Left renal cortex interstitium (tissue), 4 donors: ENCODE measurements at places on chromosomes 1 and 21. TPM values are rescaled to one million over a fixed set of nuclear protein-coding genes. Genes with fewer than 3 reads are reported as not detected.

Gene VHLL
- polyA plus RNA-seq, result not detected

GRCh38 chr1:203044546-203045250 lies 18.4 kb downstream of the PPFIA4 start:
- DNase-seq, result no peak

DNA sequence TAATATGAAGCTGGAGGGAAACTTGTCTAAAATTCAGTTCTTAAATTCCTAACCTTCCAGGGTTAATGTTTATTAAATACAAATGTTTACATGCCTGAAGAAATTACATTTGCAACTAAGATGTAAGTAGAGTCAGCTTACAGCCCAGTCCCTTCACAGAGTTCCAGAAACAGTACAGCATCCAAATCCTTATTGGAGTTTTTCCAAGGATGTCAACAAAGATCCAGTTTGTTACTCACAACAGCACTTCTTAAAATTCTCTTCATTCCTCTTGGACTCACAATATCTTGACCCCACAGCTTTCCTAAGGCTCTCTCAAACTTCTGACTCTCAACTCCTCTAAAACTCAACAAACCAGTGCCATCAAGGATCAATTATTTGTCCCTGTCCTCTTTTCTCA lies 50.1 kb upstream of the RWDD3 start:
- DNase-seq, result no peak

DNA sequence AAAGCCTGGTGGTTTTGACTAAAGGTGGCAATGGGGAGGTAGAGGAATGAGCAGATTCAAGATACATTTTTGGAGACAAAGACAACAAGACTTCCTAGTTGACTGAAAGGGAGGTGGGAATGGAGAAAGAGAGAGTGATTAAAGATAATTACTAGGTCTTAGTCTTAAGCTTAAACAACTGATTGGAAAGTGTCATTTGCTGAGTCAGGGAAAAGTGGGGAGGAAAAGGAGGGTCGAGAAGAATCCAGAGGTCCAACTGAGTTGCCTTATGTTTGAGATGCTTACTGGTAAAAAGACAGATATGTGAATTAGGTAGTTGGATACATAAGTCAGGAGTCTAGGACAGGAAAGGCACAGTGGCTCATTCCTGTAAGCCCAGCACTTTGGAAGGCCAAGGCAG lies 179.3 kb downstream of the RGS7 start:
- no peak for DNase-seq

DNA sequence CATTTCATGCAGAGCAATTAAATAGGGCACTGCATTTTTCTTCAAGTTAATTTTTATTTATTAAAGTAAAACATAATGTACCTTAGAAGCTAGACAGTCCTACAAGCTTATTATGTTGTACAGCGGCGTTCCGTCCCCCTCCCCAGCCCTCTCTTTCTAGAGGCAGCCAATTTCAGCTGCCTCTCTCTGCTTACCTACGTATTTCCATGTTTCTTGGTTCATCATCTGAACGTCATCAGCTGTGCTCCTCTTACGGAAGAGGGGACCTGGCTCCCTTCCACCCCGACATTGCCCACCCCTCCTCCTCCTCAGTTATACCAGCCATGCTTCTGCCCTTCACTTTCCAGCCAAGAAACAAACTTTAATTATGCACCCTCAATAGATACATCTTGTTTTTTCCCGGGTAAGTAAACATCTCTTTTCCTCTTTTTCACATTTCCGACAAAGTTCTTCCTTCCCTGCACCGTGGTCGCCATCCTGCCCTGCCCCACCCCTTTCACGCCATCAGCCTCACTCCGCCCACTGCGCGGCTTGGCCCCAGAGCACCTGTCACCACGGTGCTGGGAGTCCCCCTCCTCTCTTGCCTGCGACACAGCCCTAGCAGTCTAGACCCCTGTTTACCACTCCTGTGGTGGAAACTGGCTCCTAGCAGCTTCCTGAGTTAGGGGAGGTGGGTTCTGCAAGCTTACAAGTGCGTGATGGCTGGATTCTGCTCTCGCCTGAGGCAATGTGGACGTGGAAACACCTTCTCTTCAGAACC lies 57.9 kb downstream of the SLC37A1 start:
- DNase-seq, result no peak

DNA sequence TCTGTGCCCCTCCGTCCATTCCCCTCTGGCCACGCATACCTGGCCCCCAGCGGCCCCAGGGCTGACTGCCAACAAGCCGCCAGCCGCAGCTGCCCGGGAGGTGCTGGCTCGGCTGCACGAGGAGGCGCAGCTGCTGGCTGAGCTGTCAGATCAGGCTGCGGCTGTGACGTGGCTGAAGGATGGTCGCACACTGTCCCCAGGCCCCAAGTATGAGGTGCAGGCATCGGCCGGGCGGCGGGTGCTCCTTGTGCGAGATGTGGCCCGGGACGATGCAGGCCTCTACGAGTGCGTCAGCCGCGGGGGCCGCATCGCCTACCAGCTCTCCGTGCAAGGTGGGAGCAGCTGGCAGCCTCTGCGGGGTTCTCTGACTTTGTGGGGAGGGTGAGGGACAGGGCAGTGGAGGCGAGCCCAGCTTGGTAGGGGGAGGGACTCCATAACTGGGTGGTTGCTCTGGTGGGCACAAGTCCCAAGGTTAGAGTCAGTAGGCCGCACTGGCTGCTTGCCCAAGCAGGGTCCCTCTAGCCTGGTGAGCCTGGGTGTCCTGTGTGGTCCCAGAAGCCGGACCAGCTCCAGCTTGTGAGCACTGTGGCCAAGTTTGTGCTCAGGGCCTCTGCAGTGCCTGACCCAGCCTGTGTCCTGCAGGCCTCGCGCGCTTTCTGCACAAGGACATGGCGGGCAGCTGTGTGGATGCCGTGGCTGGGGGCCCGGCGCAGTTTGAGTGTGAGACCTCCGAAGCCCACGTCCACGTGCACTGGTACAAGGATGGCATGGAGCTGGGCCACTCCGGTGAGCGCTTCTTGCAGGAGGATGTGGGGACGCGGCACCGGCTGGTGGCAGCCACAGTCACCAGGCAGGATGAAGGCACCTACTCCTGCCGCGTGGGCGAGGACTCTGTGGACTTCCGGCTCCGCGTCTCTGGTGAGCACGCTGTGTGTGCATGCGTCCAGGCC lies 8.8 kb downstream of the OBSCN start:
- DNase-seq, result no peak

DNA sequence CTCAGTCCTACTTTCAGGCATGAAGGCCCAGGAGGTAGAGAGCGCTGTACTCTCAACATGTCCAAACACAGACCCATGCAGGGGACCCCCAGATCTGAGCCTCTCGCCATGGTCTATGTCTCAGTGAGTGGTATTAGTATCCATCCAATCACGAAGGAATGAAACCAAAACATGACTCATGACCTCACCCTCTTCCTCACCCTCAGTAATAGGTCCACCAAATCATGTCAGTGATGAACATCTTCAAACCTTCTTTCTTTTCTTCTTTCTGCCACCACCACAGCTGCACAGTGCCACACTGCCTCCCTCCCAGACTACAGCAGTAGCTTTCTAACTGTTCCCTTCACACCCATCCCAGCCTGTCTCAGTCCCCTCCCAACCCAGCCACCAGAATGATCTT lies 16.8 kb downstream of the C1orf116 start:
- DNase-seq, result no peak
